Uterus (tissue), 4 donors: ENCODE measurements at places on chromosomes 16 and 17. TPM values are rescaled to one million over a fixed set of nuclear protein-coding genes. Genes with fewer than 3 reads are reported as not detected.

DNA sequence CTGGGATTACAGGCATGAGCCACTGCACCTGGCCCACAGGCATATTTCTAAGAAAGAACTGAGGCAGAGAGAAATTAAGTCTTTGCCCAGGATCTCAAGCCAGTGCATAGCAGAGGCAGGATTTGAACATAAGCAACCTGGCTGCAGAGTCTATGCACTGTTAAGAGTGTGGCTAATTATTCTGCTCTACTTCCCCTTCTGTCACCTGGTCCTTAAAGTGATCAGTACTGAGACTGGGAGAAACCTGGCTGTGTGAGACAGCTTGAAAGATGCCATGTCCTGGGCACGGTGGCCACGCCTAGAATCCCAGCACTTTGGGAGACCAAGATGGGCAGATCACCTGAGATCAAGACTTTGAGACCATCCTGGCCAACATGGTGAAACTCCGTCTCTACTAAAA, 58.1 kb downstream of the IQCK start:
- DNase-seq, result no peak
- H3K27me3 ChIP-seq, result no peaks in the 10 kb centered on the region
- no peak overlapping the region for H3K4me3 ChIP-seq
- no peaks in the 10 kb centered on the region for H3K36me3 ChIP-seq
- H3K4me1 ChIP-seq, result no peaks in the 10 kb centered on the region

GRCh38 chr17:76266244-76266938, 1.2 kb downstream of the UBALD2 start:
- no peaks in the 10 kb centered on the region for H3K27me3 ChIP-seq
- no peak for DNase-seq
- H3K36me3 ChIP-seq, result no peaks in the 10 kb centered on the region
- peak overlapping the region; percentile 92 for H3K27ac ChIP-seq

DNA sequence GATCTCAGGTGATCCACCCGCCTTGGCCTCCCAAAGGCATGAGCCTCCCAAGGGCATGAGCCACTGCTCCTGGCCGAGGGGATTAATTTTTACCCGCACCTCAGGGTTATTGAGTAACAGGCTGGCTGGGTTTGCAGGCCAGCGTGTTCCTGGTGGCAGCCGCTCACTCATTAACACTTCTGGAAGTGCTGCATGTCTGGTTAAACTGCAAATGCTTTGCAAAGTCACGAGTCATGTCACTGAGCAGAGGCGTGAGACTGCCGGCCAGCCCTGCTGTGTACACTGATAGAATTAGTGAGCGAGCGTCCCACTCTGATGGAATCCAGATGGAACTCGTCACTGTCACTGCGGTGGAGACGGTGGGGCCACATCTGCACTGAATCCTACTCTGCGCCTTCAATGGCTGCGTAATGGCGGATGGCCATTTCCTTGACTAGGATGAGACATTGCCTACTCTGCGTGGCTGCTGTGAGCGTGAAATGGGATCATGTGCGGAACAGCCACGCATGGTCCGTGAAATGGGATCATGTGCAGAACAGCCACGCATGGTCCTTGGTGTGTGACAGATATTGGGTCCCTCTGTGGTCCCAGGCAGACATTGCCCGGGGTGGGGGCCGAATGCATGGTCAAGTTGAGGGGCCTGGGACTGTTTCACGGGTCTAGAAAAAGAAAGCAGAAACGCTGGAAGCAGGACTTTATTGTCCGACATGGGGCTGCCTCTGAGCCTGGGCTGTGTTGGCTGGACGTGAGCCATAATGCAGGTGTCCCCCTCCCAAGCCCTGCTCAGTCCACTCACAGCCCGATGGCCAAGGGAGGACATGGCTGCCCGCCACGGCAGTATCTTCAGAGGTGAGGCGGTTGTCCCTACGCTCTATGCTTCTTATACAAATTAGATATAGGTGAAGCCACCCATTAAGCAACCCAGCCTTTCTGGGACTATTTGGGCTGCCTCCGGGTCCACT, 740 bp upstream of the SLC5A10 start:
- no peak overlapping the region for H3K4me3 ChIP-seq
- no peaks in the 10 kb centered on the region for H3K27me3 ChIP-seq
- H3K4me1 ChIP-seq, result no peaks in the 10 kb centered on the region
- DNase-seq, result no peak

DNA sequence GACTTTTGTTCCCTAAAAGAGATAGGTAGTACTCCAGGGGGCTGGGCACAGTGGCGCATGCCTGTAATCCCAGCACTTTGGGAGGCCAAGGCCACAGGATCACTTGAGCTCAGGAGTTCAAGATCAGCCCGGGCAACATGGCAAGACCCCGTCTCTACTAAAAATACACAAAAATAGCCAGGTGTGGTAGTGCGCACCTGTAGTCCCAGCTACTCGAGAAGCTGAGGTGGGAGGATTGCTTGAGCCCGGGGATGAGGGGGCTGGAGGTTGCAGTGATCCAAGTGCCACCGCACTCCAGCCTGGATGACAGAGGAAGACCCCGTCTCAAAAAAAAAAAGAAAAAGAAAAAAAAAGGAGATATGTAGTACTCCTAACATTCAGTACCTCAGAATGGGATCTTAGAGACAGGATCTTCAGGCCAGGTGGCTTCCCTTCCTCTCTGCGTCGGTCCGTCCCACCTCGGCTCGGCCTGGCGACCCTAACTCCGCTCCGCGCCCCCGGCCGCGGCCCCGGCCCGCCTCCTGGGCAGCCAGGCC, 89.6 kb downstream of the CDC27 start:
- no peaks in the 10 kb centered on the region for H3K27me3 ChIP-seq
- H3K27ac ChIP-seq, result peak overlapping the region; percentile 88
- H3K4me1 ChIP-seq, result no peaks in the 10 kb centered on the region

DNA sequence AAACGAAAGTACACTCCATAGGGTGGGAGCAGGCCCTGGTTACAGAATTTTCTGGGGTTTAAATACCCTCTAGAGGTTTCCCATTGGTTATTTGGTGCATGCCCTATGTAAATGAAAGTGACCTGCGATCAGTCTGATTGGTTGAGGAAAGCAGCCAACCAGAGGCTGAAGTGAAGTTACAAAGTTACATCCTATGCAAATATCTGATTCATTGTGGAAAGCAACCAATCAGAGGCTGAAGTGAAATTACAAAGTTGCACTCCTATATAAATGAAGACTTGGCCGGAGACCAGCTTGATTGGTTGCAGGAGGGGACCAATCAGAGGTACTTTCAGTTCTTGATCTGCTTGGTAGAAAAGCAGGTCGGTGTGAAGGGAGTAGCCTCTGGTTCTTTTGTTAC, 24.4 kb downstream of the NAA60 start:
- no peaks in the 10 kb centered on the region for H3K4me1 ChIP-seq
- no peaks in the 10 kb centered on the region for H3K36me3 ChIP-seq
- no peak for DNase-seq
- H3K27me3 ChIP-seq, result no peaks in the 10 kb centered on the region

GRCh38 chr16:66928702-66929388, 3.5 kb upstream of the RRAD start:
- H3K4me1 ChIP-seq, result no peaks in the 10 kb centered on the region
- no peak overlapping the region for H3K4me3 ChIP-seq
- H3K27me3 ChIP-seq, result no peaks in the 10 kb centered on the region
- DNase-seq, result no peak

DNA sequence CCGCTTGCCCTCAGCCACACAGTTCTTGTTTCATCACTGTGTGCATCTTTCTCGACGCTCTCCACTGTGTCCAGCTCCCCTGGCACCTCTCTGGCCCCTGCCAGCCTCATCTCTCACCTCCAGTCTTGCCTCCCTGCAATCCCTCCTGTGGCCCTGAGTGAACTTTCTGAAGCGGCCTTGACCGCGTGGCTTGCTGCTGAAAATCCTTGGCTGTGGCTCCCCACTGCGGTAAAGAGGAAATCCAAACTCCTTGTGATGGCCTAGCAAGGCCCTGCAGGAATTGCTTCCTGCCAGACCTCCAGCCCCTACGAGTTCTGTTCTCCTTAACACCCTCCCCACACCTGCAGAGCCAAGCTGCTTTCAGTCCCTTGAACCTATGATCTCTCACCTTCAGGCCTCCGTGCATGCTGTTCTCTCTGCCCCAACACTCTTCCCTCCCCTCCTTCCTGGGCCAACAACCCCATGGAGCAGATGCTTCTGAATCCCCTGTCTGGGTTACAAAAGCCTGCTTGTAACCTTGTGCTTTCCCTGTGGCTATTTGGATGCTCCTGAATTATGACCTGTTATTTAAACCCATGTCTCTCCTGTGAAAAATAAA, 33.6 kb upstream of the BRD7 start:
- H3K4me1 ChIP-seq, result no peaks in the 10 kb centered on the region
- H3K4me3 ChIP-seq, result no peak overlapping the region
- DNase-seq, result no peak
- H3K36me3 ChIP-seq, result no peaks in the 10 kb centered on the region
- H3K27me3 ChIP-seq, result no peaks in the 10 kb centered on the region

- no peak overlapping the region for H3K27ac ChIP-seq
- H3K36me3 ChIP-seq, result no peaks in the 10 kb centered on the region
- DNase-seq, result no peak
- H3K27me3 ChIP-seq, result no peaks in the 10 kb centered on the region
- H3K4me1 ChIP-seq, result no peaks in the 10 kb centered on the region
- no peak overlapping the region for H3K4me3 ChIP-seq
These were observed 13.6 kb downstream of the G6PC3 start for GRCh38 chr17:44084131-44084538.

DNA sequence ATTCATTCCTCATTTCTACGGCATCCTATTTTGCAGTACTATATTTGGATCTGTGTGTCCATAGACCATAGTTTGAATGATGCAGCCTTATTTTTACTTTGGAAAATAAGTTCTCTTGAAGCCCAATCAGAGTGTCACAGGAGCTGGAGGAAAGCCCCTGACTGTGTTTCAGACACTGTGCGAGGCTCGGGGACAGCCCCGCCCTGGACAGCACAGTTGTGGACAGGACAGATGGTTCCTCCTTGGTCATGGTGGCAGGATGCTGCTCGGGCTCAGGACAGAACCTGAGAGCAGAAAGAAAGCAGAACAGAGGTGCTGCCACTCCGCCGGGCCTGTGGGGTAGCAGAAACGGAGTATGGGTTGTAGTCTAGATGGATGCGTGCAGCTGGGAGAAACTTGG, 22.9 kb downstream of the BANP start:
- H3K4me1 ChIP-seq, result no peaks in the 10 kb centered on the region
- no peak overlapping the region for H3K4me3 ChIP-seq
- no peaks in the 10 kb centered on the region for H3K36me3 ChIP-seq
- no peaks in the 10 kb centered on the region for H3K27me3 ChIP-seq

GRCh38 chr16:6374821-6375220, 957.8 kb upstream of the RBFOX1 start:
- H3K4me1 ChIP-seq, result no peaks in the 10 kb centered on the region
- H3K27me3 ChIP-seq, result no peaks in the 10 kb centered on the region
- no peak for DNase-seq
- H3K27ac ChIP-seq, result no peak overlapping the region
- no peaks in the 10 kb centered on the region for H3K36me3 ChIP-seq

GRCh38 chr17:29837531-29837930, 92.5 kb downstream of the SSH2 start:
- H3K4me3 ChIP-seq, result no peak overlapping the region
- H3K27ac ChIP-seq, result no peak overlapping the region
- no peaks in the 10 kb centered on the region for H3K27me3 ChIP-seq
- DNase-seq, result no peak
- H3K36me3 ChIP-seq, result no peaks in the 10 kb centered on the region
- H3K4me1 ChIP-seq, result no peaks in the 10 kb centered on the region

DNA sequence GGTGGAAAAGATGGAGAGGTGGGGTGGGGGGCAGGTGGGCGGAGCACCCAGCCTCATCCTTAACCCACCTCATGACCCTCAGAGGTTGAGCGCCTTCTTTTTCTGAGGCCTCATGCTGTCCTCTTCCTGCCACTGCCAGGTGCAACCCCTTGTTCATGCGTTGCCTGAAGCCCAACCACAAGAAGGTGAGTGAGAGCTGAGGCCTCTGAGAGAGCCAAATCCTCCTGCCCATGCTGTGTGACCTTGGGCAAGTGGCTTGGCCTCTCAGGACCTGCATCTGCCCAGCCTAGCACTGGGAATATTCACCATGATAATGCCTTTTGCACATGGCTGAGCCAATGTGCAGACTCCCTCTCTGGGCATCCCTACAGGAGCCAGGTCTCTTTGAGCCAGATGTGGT, 32.1 kb downstream of the MYO15A start:
- H3K4me1 ChIP-seq, result no peaks in the 10 kb centered on the region
- no peaks in the 10 kb centered on the region for H3K27me3 ChIP-seq
- no peak overlapping the region for H3K27ac ChIP-seq
- no peak overlapping the region for H3K4me3 ChIP-seq
- H3K36me3 ChIP-seq, result no peaks in the 10 kb centered on the region

DNA sequence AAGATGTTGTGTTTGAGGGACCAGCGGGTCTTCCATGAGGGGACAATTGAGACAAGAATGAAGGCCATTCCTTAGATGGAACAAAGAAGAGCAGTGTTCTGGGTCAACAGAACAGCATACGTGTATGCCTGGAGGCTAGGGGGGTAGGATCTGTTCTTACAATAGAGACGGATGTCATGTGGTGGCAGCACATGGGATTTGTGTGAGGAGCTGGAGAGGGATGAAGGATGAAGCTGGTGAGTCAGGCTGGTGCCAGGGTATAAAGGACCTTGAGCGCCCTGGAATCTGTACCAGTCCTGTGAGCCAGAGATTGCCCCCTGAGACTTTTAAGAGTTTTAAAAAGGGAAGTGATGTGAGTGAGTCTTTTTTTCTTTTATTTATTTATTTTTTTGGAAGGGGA, 22.8 kb upstream of the WFDC1 start:
- no peak overlapping the region for H3K27ac ChIP-seq
- no peak for DNase-seq
- H3K36me3 ChIP-seq, result no peaks in the 10 kb centered on the region
- no peaks in the 10 kb centered on the region for H3K27me3 ChIP-seq

DNA sequence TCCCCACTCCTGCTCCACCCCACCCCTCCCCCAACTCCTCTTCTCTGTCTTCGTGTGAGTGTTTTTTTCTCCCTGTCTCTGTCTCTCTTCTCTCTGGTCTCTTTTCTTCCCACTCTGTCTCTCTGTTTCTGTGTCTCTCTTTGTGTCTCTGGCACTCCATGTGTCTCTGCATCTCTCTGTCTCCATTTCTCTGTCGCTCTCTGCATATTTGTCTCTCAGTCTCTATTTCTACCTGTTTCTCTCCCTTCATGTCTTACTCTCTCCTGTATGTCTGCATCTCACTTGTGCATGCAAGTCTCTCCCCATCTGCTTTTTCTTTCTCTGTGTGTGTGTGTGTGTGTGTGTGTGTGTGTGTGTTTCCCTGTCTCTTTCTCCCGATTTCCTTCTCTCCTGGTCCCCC, 68.2 kb downstream of the LYRM1 start:
- no peak for DNase-seq
- H3K4me3 ChIP-seq, result no peak overlapping the region
- H3K36me3 ChIP-seq, result no peaks in the 10 kb centered on the region
- H3K27ac ChIP-seq, result no peak overlapping the region
- no peaks in the 10 kb centered on the region for H3K4me1 ChIP-seq

GRCh38 chr17:79203016-79203415, 128.4 kb downstream of the ENGASE start:
- no peaks in the 10 kb centered on the region for H3K4me1 ChIP-seq
- H3K4me3 ChIP-seq, result no peak overlapping the region
- DNase-seq, result no peak
- H3K27me3 ChIP-seq, result no peaks in the 10 kb centered on the region

Gene HIC1
- 44.7 TPM for total RNA-seq

Gene TAC4
- not detected for total RNA-seq

Gene ABCA8
- 30.0 TPM for total RNA-seq
